ENCODE measurements at places on chromosomes 3 and 15.

DNA sequence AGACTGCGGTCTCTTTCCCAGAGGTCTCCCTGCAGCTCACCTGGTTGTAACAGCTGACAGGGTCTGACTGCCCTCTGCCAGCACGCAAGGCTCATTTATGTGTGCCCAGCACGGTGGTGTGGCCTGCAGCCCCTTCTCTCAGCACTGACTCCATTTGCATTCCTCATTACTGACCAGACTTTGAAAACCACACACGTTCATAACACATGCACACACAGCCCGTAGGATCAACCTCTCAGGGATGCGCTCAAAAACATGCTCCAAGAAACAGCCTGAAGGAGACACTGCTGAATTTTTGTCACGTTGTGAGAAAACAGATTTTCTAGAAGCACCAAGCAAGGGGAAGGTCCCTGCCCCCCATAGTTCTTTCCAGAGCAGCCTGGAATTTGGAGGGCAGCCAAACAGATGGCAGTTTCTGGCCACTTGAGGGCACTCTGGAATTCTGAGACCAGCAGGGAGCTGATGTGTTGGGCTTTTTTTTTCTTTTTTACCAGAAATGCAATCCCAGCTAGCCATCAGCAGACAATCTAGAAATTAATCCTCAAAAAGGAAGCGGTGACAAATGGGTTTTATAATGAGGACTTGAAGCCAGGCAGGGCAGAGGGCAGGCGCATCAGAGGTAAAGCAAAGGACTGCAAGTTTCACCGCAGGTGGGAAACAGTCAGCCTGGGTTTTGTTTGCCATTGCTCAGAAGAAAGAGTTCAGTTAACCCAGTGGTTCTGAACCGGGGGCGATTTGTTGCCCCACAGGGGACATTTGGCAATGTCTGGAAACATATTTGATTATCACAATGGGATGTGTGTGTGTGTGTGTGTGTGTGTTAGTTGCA is 170.5 kb upstream of the PROK2 start:
- peak; percentile 88 for DNase-seq

GRCh38 chr3:136750897-136751315 is 1.3 kb downstream of the STAG1 start:
- peak; percentile 81 for DNase-seq

- DNase-seq, result no peak
Observed at GRCh38 chr3:68504201-68504600, 428.1 kb downstream of the TAFA4 start.

DNA sequence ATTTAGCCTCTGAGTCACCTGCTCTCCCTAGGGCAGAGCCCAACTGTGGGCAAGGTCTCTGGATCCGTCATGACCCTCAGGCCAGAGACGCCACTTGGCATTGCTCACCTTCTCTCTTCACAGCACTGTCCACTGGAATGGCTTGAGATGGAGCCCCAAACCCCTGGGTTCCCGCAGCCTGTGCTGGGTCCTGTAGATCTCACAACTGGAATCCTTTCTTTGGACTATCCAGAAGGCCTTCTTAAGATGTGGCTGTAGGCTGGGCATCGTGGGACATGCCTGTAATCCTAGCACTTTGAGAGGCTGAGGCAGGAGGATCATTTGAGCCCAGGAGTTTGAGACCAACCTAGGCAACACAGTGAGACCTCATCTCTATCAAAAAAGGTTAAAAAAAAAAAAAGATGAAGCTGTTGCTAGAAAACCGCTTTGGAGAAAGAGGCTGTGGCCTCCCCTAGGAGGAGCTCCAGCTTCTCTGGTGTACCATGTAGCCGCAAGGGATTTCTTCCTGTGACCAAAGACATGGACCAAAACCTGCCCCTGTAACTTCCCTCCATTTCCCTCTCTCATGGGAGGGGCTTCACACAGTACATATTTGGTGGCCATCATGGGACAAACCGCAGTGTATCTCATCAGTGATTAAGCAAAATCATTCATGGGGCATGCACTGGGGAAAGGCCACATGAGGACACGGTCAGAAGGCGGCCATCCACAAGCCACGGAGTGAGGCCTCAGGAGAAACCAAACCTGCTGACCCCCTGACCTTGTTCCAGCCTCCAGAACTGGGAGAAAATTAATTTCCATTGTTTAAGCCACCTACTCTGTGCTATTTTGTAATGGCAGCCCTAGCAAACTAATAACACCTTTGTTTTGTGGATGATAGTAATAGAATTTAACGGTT is 23.3 kb upstream of the BUB1B start:
- no peak for DNase-seq

DNA sequence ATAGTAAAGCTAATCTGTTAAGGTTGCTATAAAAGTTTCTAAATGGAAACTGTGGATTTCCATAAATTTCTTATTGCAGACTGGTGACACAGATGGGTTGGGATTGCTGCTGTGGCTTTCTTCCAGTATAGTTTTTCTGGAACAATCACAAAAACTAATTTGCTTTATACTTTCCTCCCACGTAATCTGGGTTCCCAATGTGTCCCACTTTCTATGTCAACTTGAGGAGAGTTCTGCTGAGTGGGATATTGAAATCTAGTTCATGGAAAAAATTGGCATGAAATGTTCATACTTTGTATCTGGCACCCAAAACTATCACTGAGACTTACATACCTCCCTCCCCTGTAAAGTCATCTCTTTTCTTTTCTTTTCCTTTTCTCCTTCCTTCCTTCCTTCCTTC is 126.8 kb downstream of the TGFBR2 start:
- no peak for DNase-seq

DNA sequence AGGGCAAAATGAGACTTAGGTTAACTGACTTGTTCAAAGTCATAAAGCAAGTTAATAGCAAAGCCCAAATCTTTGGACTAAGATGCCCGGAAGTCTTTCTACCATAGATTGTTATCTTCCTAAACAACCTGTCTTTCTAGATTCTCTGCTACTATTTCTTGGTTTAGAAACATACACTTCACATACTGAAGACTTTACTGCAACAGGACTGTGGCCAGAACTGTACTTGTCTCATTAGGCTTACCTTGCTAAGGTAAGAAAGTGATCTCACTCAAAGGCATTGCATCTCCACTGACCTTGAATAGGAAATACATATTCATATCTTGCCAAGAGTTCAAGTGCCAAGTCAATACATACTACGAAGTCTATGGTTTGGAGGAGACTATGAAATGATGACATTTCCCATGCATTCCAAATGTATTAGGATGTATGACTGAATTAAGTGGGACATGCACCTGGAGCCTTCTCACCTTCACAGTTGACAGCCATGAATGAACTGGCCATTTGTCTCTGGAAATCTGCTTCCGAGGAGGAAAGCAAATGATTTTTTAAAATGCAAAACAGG is 5.0 kb downstream of the ZDHHC3 start:
- DNase-seq, result no peak

GRCh38 chr15:29449136-29449535 is 179.5 kb upstream of the NSMCE3 start:
- DNase-seq, result peak; percentile 24

GRCh38 chr3:119660474-119661440 is at the start of gene POPDC2:
TSS of gene POPDC2 (minus strand) at chr3:119660589. CDS start at chr3:119660423, 166 bp downstream.
- DNase-seq, result peak; percentile 61

DNA sequence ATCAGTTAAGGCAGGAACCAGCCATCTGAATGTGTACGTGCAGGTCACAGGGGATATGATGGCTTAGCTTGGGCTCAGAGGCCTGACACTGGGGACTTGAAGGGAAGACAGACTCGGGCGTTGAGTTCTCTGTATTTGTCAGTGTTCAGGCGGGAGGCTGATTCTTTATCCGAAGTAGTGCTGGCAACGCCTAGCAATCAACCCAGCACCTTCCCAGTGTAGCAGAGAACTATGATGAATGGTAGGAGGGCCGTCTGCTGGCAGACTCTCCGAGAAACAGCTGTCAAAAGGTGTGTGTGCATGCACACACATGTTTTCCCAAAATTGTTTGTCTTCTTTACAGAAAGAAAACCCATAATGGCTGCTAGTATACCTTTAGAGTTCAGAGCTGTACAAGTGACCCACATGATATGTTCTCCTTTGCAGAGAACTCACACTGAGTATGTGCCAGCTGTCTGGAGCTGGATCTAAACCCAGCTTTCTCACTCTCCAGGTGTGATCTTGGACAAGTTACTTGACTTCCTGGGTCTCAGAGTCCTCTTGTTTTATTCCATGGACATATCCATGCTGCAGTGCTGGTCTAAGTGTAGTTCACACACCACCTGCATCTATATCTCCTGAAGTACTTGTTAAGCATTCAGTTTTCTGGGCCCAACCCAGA is 74.5 kb upstream of the LARS2 start:
- no peak for DNase-seq

DNA sequence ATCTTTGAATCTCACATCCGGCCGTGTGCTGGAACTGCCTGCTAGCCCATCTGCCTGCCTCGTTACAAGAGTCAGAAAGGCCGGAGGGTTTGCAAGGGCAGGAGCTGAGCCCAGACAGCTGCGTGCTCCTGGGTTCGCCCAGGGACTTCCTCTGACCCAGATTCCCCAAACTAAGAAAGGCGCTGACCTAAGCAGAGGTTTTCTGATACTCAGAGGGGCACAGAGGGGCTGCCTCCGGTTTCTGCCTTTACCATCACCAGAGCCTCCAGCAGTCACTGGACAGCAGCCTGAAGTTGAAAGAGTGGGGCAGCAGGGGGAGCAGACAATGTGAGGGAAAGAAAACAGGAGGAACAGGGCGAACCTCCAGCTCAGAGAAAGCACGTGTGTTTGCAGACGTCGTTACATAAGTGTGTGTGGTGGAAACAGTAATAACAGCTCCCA is 33.4 kb upstream of the RAD18 start:
- DNase-seq, result peak; percentile 63

- DNase-seq, result peak; percentile 71
Observed at GRCh38 chr3:4322635-4323034, 19.5 kb downstream of the SETMAR start.

- no peak for DNase-seq
Observed at GRCh38 chr3:16307832-16308531, 43.0 kb downstream of the OXNAD1 start.

- peak; percentile 72 for DNase-seq
Observed at GRCh38 chr15:31605467-31605931, 278.9 kb downstream of the KLF13 start.

GRCh38 chr15:99345832-99346462 is 94.7 kb downstream of the LRRC28 start:
- no peak for DNase-seq

DNA sequence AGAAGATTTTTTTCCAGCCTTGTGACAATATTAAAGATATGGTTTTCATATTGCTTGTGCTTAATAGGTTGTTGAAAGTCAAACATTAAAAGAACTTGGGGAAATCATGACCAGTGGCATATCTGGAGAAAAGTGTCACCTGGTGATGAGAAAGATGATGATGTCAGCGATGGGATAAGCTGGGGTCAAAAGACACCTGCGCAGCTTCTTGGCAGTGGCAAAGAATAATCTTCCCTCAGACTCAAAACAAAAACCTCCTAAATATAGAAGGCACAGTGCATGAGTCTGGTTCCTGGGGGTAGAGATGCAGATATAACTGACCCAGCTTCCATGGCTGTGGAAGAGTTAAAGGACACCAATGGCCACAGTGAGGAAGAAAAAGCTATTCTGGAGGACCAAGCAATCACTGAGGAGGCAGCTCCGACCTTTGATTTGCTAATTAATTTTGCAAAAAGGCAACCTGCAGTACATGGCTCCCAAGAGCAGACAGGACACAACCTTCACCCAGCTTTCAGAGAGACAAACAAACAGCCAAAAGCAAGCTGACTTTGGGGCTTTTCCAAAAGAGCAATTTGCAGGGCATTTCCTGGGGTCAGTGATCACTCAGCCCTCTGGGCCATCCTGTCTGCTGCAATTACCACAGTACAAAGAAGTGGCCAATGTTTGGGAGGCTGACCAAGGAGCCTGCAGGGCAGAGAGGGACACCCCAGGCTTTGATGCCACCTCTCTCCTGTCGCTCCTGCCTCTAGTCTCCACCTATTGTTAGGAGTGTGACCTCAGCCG is 17.6 kb upstream of the SEMA5B start:
- DNase-seq, result peak; percentile 14
